ENCODE measurements at places on chromosomes 4 and X.

- no peak for DNase-seq
These were observed 185.9 kb downstream of the DHRSX start for GRCh38 chrX:2314831-2315365.

DNA sequence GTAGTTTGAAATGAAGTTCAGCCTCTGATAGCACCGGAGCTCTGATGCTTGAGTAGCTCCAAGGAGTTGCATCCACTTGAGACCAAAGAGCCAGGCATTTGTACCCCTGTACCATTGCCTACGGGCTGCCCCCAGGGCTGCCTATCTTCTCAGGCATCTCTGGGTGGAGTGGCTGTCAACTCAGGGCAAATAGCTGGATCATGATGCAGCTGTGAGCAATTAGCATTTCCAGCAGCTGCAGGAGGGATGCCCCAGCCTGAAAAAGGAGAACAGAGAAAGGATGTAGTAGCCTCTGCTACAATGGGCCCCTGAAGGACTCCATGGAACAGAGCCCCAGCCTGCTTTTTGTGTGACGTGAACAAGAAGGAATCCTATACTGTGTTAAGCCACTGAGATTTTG, 492.6 kb downstream of the BCOR start:
- no peak for DNase-seq

DNA sequence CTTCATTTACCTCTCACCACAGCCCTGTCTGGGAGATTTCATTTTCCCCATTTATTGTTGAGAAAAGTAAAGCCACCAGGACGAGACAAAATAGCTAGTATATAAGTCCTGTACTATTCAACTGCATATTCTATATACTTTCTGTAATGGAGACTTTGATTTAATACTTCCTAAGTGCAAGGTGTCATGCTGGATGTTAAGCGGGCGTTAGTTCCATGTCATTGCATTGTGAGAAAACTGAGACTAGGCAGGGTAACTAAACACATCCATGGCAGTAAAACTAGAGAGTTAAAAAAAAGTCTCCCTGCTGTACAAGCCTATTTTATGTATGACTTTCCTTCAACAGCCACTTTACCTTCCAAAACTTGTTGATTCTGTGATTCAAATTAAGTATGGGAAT, 969.6 kb downstream of the STIM2 start:
- DNase-seq, result no peak

GRCh38 chr4:180041576-180041975, 2201.6 kb upstream of the TENM3 start:
- DNase-seq, result no peak

DNA sequence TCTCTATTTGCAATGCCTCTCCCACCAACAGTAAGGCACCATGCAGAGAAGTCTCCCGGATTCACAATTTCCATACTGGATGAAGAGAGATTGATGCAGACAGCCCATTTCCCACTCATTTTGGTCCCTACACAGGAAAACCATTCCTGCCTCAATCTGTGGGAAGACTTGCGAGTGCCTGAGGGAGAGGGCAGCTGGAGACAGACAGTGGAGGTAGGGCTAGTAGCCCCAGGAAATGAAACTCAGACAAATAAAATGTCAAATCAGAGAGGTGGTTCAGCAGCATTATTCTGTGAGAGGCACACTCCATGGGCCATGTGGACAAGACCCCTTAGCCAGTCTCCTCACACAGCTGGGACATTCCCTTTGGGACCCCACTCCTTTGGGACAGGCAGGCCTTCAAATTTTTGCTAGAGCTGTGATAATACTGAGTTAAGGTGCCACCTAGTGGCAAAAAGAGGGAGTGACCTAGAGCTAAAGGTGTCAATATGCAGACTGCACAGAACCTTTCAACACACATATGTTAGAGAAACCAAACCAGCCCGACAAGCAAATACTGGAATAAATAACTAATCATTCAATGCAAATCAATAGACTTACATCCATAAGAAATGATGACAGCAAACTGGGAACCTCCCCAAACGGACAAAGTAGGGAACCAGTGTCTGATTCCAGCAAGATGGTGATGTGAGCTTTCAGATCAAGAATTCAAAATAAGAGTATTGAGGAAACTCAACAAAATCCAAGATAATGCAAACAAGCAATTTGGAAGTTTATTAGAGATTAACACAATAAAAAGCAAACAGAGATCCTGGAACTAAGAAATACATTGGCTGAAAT, 1865.3 kb upstream of the AGA start:
- no peak for DNase-seq

GRCh38 chrX:127030016-127030748, 210.7 kb downstream of the PRR32 start:
- DNase-seq, result no peak

- DNase-seq, result no peak
These were observed 54.6 kb upstream of the TACR3 start for GRCh38 chr4:103774326-103774825.

- DNase-seq, result no peak
These were observed 161.5 kb upstream of the SFRP2 start for GRCh38 chr4:153950100-153950979.

- DNase-seq, result no peak
These were observed 452.1 kb downstream of the STPG2 start for GRCh38 chr4:97691111-97691605.

- DNase-seq, result no peak
These were observed 53.6 kb upstream of the RAP2C start for GRCh38 chrX:132272826-132273225.

DNA sequence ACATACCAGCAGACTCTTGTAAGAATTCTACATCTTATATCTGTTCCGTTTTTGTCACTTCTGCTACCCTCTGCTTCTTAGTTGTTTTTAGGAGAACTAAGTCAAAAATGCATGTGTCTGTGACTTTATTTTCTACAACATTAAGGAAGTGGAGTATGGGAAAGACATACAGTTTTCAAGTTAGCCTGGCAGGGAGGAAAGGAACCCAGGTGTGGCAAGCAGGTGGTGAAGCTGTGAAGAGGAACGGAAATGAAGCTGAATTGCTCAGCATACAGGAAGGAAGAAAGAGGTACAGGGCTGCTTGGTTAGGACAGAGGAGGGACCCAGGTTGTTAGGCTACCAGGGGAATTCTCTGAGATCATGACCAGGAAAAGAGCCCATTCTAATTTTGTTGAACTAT, 9.4 kb downstream of the GPRIN3 start:
- no peak for DNase-seq

DNA sequence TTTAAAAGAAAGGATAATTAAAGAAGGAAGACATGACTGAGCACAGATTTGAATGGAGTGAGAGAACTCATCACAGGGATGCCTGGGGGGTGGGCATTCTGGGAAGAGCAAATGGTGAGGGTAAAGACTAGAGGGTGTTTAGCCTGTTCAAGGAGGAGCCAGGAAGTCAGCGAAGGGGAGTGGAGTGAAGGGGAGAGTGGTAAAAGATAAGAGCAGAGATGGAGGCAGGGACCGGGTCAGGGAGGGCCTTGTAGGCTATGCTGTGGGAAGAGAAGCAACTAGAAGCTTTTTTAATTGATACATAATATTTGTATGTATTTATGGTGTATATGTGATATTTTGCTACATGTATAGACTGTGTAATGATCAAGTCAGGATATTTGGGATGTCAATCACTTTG, 2.2 kb upstream of the VGLL1 start:
- DNase-seq, result no peak

GRCh38 chrX:118368398-118368797, 22.5 kb downstream of the WDR44 start:
- DNase-seq, result no peak

DNA sequence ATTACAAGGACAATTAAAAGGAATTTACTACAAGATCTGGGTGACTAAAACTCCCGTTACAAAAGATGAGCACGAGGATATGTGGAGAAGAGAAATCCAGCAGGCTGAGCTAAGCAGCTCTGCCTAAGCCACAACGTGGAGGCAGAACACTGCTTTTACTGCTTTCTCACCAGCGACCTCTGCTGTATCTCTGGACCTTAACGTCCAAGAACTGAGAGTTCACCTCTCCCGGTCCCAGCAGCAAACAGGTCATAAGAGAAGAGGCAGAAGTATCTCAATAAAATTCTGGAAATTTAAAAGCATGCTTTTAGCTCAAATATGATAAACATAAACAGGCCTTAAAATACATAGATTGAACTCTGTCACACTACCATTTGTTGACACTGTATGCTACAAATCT, 81.0 kb downstream of the ADGRA3 start:
- no peak for DNase-seq

DNA sequence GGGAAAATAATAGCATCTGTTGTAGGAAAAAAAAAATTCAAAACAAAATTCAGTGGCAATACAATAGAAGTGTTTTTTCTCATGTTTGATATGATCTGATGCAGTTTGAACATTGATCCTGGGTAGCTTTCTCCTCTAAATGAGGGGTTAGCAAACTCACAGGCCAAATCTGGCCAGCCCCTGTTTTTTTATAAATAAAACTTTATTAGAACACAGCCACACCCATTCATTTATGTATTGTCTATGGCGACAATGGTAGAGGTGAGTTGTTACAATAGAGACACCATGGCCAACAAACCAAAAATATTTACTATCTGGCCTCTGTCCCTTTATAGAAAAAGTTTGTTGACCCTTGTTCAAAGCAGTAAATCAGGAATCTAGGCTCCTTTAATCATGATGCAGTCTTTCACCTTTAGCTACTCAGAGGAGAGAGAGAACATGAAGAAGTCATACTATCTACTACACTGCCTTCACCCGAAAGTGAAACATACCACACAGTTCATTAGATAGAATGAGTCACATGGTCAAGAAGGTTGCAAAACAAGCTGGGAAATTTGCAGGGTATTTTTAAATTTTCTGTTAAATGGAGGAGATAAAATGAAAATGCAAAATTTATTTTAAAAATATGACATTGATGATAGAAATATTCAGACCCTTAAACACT, 186.6 kb upstream of the MAOA start:
- DNase-seq, result no peak

- no peak for DNase-seq
These were observed 46.9 kb upstream of the TAB3 start for GRCh38 chrX:30935985-30936384.
